ENCODE measurements at places on chromosomes 5 and 9.
A peak's percentile ranks its signal among the peaks of the same experiment; 100 is the strongest.

DNA sequence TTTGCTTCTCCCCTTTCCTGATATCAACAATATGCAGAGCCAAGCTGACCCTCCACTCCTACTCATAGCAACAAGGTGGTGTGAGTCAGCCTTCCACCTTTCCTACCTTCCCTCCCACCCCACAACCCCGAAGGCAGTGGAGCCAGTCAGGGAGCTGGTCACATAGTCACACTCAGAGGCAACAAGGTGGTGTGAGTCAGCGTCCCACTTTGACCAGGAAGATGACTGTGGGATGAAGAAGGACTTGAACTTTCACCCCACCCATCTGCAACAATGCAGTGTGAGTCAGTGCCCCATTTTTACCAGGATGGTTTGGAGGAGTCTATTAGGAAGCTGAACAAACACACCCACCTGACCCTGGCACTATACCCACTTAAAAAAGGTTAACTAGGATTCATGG, 30.1 kb upstream of the ZNF782 start:
- no peak for DNase-seq

DNA sequence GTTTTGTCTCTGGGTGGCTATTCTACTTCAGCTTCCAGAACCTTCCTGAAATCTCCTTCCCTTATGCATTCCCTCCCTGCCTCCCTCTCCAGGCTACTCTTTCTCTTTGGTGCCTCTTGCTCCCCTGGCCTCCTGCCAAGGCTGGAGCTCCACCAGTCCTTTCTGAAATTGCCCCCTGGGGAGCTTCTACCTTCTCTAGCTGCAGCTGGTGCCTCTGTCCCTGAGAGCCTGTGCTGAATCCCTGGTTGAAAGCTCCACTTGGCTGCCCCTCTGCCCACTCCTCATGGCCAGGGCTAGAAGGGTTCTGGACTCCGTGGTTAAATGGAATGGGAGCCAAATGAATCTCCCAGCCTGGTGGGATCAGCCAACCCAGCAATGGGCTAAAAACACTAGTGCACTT, 80.1 kb downstream of the COL15A1 start:
- no peak for DNase-seq

DNA sequence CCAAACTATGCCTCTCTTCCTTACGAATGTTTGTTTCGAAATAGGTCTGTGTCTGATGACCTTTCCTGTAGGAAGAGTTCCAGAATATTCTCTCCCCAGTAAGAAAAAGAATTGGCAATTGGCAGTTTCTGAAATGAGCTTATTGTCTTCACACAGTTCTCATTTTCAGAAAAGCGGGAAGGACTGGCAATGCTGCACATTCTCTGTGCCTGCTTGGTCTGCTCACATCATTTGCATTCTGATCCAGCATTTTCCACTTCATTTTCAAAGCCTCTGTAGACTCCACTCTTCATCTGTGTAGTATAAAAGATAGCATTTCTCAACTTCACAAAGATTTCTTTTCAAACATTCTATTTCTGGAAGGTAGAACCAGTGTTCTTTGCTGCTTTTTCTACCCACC, 120.6 kb upstream of the CCDC112 start:
- DNase-seq = no peak

- no peak for DNase-seq
Measured at GRCh38 chr9:134562146-134562849, 79.3 kb upstream of the COL5A1 start.

DNA sequence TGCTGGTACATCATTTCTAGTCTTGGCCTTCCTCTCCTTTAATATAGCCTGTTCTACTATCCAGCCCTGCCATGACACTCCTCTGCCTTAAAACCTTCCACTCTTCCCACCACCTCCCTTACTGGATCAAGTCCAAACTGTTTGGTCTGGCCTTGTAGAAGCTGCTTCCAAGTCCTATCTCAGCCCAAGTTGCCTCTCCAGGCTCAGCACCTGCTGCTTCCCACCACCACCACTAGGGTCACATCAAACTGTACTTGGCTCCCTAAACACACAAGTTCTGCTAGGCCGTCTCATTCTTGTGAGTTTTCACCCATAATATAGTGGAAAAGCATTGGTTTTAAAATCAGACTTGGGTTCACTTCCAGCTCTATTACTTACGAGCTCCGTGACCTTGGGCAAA, 1.4 kb downstream of the NDUFA8 start:
- peak; percentile 5 for DNase-seq

DNA sequence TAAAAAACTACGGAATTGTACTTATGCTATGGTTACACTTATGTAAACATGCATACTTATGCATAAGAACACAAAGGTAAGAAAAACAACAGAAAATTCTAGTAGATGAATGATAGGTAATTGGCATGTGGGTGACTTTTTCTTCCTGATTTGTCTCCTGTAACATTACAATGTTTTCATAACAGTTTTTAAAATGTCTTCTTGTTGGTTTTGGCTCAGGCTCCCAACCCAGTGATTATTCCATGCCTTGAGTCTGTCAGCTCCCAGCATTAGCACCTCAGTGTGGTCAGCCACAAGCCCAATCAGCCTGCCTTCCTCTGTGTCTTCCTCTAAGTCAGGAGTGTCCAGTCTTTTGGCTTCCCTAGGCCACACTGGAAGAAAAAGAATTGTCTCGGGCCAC, 7.9 kb upstream of the FOXE1 start:
- no peak for DNase-seq

- no peak for DNase-seq
Measured at GRCh38 chr5:151449839-151450238, 2.4 kb downstream of the SLC36A1 start.

DNA sequence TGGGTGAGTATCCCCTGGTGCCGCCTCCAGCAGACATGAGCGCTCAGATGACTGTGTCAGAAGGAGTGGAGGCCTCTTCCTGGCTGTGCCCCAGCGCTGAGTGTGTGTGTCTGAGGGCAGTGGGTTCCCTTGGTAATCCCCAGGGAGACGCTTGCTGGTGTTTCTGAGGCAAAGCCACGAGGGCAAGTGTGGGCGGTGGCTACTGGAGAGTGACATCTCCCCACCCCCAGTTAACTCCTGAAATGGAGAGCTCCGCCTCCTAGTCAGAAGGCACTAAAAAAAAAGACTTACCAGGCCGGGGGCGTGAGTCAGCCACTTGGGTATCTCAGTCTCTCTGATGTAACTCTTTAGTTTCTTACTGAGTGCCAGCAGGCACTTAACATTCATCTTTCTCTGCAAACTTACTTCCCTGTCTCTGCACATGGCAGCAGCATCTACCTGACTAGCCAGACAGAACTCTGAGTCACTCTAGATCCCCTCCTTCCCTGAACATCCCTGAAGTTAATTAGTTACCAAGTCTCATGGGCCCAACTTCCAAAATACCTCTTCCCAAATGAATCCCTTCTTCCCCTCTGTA, 19.3 kb downstream of the ORM2 start:
- peak; percentile 71 for DNase-seq

GRCh38 chr9:6793203-6793602, 35.4 kb downstream of the KDM4C start:
- DNase-seq = no peak

DNA sequence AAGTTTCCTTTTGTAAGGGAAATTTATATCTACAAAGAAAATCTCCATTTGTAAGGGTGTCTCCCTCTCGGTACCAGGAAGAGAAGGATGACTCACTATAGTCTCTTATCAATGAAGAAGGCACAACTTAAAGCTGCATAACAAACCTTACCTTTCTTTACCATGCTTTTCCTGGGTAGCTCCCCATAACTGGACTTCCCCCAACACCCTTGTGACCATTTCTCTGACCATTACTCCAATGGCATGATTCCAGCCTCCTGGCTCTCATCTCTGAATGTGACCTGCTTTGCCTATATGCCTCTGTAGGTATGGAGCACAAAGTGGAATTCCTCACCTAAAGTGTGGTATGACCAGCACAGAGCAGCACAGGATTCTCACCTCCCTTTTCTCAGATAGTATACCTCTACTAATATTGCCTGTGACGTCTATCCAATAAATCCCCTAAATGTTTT, 62.8 kb downstream of the GNA14 start:
- no peak for DNase-seq

DNA sequence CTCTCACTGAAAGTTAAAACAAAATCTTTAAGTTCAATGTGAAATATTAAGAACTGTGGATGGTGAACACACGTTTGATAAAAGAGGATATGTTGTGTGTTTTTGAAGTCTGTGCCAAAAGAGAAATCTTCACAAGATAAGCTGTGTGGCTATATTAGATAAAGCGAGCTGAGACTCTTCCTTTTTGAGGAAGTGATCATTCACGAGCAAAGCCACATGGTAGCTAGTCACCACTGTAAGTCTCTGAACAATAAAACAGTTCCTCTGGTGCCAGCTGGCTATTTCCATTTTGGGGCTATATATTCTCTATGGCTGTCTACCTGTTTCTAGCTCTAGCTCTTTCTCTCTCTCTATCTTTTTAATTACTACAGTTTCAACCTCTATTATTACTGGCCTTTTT, 1849.2 kb upstream of the C9orf72 start:
- no peak for DNase-seq

- no peak for DNase-seq
Measured at GRCh38 chr9:136222906-136223285, 18.0 kb upstream of the LHX3 start.

DNA sequence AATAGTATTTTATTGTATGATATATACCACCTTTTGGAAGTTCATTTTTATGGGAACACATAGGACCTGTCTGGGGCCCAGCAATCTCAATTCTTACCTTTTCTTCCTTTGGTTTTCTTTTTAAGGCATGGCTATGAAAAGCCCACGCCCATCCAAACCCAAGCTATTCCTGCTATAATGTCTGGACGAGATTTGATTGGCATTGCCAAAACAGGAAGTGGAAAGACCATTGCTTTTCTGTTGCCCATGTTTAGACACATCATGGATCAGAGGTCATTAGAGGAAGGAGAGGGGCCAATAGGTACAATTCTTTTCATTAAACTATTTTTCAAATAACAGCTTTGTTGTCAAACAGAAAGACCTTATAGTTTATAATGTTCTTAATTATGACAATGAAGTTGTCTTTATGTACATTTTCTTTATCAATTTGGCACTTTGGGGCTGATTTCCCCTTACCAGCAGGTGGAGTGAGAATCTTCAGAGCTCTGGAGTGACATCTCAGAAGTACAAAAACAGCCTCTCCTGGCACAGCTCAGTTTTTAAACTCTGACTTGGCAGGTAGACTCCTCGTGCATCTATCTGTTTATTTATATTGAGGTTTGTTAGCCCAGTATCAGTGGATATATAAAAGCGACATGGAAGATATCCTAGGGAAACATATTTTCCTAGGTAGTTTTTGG, 25.8 kb downstream of the DDX46 start:
- DNase-seq = no peak

GRCh38 chr5:107607671-107608345, 62.9 kb downstream of the EFNA5 start:
- DNase-seq = no peak

DNA sequence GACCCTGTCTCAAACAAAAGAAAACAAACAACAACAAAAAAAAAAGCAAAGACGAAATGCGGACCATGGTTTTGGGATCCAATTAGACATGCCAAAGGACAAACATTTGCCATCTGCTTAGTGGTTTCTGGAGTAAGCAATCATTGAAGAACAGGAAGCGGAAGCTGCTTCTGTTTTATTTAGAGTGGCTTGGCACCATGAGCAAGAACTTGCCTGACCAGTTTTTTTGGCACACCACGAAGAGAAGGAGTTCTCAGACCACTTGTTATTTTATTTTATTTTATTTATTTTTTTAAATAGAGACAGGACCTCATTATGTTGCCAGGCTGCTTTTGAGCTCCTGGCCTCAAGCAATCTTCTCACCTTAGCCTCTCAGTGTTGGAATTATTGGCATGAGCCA, 17.0 kb downstream of the BTF3 start:
- DNase-seq = no peak

GRCh38 chr9:107504585-107505455, 15.3 kb upstream of the KLF4 start:
- no peak for DNase-seq

DNA sequence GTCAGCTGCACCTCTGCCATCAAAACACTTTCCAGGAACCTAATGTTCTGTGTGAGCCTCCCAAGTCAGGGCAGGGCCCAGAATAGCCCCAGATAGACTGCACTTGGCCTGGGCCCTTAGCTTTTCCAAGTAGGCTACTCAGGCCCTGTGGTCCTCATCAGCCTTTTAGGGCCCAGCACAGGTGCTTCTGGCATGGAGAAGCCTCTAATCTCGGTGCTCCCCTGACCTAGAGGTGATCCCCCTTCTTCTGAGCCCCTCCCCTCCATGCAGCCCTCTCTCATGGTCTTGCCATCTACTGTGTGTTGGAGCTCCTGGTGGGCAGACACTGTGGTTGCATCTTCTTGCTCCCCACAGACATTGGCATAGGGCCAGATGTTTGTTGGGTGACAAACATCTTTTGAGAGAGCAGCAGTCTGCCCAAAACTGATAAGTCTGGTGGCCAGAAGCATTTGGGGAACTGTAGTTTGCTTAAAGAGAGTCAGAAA, 28.1 kb downstream of the FRMPD1 start:
- no peak for DNase-seq

DNA sequence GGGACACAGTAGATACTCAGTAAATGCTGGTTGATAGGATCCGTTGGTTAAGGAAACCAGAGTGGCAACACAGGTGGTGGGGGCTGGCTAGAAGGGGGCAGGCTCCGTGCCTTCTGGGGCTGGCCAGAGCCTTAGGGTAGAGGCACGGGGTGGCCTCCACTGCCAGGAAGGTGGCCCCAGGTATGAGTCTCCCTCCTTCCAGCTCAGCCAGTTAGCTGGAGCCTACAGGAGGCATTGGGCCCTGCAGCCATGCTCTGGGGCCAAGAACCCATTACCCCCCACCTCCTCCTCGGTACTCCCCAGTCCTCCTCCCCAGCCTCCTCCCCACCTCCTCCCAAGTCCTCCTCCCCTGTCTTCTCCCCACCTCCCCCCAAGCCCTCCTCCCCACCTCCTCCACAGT, 27.7 kb downstream of the CXXC5 start:
- no peak for DNase-seq

DNA sequence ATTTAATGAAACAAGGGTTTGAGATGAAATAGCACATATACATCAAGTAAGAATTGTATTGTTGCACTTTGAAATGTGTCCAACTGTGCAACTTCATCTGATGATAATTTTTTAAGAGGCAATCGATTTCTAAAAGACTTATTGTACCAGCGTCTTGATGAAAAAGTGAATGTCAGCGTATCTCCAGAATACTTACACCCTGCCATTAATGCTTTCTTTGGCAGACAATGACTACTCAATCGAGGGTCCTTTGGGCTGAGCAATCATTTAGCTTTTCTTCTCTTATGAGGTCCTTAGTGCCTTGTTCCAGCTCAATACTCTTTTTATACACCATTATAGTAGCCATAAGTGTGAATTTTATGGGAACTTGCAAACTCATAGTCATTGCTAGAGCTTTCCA, 4.7 kb downstream of the TLE1 start:
- DNase-seq = no peak

All from stimulated activated CD4-positive, alpha-beta T cell treated with anti-CD3 and anti-CD28 coated beads, Interleukin-1b, Interleukin-23, amount 100 ng/mL, for 1 hour (primary cell).